ENCODE measurements at places on chromosomes 5 and 9.

DNA sequence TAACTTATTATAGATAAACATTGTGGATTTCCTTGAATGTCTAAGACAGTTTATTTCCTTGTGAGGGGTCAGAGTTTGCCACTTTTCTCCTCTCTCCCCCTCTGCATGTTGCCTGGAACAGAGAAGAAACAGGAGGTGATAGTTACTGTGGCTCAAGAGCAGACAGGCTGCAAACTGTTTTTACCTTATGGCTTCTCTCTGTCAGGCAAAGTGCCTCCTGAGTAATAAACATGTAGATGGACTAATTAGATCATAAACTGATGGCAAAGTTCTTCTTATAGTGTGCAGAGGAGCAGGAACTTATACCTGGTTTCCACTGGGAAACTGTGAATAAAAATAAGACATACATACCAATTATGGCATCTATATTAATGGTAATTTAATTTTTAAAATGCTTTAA lies 133.1 kb upstream of the CDH12 start:
- DNase-seq = no peak

GRCh38 chr5:132760049-132760420 lies 12.8 kb downstream of the CCNI2 start:
- DNase-seq = no peak

GRCh38 chr9:93673839-93674334 lies 97.5 kb downstream of the PHF2 start:
- no peak for DNase-seq

DNA sequence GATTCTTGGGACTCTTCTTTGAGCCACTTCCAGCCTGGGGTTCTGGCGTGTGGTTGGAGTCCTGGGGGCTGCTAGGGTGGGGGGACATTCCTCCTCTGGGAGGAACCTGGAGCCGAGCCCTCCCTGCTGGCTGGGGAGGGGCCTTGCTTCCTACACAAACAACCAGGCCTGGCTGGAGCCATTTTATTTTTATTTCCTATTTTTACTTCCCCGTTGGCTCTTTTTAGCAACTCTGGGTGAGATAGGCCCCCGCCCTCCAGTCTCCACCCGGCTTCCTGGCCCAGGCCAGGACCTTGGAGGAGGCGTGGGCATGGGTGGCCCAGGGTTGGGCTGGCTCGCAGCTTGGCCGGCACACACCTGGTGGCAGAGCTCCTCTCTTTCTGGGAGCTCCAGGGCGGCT lies 15.1 kb downstream of the RXRA start:
- no peak for DNase-seq

Data from NCI-H774 (cell line).